ENCODE measurements at places on chromosomes 11 and 22. TPM values are rescaled to one million over a fixed set of nuclear protein-coding genes. Genes with fewer than 3 reads are reported as not detected.

DNA sequence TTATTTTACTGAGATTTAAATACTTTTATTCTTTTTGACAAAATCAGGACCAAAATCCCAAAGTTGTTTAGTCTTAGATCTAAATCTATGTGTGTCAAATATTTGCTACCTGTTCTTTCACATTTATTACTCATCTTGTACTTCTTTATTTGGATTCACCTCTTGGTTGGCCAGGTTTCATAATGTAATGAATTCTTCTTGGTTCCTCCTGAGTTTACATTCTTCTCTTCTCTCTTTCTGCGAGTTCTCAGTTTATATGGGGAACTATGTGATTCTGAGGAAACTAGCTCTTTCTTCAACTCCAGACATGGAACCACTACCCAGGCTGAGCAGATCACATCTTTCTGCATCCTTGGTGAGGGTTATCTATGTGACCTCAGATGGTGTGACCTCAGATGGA lies 50.2 kb downstream of the EHF start:
- H3K36me3 ChIP-seq = no peaks in the 10 kb centered on the region
- H3K4me1 ChIP-seq = no peaks in the 10 kb centered on the region
- no peaks in the 10 kb centered on the region for H3K27me3 ChIP-seq

DNA sequence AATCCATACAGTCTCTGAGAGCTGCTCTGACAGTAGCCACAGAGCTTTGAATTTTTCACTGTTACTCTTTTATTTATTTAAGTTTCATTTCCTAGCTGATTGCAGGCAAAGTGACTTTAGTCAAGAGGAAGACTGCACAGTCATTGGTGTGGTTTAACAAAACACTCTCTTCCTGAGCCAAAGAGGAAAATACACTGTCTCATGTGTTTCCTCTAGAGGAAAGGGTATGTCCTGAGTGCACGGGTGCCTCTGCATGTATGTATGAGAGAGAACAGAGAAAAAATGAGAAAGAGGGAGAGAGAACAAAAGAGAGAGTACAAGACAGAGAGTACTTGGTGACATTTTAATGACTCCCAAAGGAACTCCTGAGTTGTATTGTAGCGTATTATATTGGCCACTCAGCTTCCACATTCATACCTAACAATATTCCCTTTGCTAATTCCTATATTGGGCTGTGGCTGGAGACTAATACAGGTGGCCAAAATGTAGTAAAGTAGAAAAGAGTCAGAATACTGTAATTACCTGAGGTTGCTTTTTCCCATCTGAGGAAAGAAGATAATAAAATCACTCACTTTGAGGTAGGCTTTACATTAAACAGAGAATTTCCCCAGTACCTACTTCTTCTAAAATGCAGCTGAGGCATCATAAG lies at the start of gene OR4D9:
Gene OR4D9, plus strand, starts transcription at position 599 of the 649 bp plus-strand sequence. CDS start 3,374 bp downstream, outside the sequence.
- DNase-seq = no peak
- H3K4me3 ChIP-seq = peak within 1 kb of the TSS; percentile 13
- H3K4me1 ChIP-seq = peaks cover 10% of the 10 kb centered on the region
- no peaks in the 10 kb centered on the region for H3K27me3 ChIP-seq

DNA sequence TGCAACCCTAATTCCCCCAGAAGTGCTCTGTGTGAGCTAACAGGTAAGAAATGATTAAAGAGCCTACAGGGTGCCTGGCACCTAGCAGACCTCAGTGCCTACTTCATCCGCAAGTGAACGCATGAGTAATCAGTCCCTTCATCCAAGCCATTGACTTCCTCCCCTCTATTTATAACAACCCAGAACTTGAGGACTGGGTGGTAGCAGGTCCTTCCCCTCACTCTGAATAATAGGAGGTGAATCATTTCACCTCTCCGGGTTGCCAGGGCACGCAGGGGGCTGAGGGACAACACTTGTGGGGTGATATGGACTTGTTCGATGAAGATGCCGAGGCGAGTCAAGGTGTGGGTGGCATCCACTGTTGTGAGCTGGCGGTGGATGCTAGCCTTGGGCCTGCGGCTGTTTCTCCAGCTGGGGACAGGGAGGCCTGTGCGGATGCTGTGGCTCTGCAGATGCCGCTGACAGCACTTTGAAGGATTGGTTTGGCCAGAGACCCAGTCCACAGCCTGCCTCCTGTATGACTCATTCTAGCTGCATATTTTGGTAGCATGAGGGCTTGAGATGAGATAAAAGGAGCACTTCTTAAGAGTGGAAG lies 11.7 kb upstream of the SORL1-AS1 start:
- peak; percentile 78 for DNase-seq
- peaks cover 5% of the 10 kb centered on the region for H3K36me3 ChIP-seq
- H3K4me1 ChIP-seq = peaks cover 96% of the 10 kb centered on the region
- H3K27ac ChIP-seq = peak overlapping the region; percentile 70

GRCh38 chr11:116960930-116961329 lies 123.5 kb upstream of the APOA1 start:
- H3K4me3 ChIP-seq = no peak overlapping the region
- no peaks in the 10 kb centered on the region for H3K27me3 ChIP-seq

DNA sequence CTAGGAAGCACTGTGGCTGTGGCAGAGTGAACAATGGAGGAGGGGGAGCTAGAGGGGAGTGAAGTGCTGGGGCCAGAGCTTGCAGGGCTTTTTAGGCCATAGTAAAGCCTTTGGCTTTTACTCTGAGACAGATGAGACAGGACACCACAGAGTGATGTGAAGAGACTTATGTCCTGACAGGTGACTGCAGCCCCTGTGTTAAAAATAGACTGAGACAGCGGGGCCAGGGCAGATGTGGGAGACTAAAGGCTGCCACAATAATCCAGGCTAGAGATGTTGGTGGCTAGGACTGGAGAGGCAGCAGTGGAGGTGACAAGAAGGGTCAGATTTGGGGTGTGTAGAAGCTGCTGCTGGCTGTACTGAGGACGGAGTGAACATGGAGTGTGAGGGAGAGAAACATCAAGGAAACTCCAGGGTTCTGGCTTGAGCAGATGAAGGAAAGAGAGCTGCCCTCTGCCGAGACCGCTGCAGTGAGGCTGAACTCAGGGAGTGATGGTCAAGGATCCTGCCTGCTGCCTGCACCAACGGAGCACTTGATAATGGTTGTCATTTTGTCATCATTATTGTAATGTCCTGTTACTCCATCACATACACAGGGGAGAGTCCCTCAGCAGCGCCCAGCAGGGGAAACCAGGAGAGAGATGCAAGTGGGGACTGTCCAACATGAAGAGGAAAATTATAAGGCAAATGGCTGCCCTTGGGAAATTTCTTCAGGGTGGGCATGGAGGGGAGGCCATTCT lies 27.4 kb downstream of the SLC43A1 start:
- peaks cover 36% of the 10 kb centered on the region for H3K36me3 ChIP-seq
- H3K27me3 ChIP-seq = peaks cover 12% of the 10 kb centered on the region
- DNase-seq = no peak
- no peak overlapping the region for H3K27ac ChIP-seq
- peaks cover 7% of the 10 kb centered on the region for H3K4me1 ChIP-seq

- H3K27ac ChIP-seq = no peak overlapping the region
- H3K4me3 ChIP-seq = no peak overlapping the region
- H3K4me1 ChIP-seq = peaks cover 3% of the 10 kb centered on the region
- DNase-seq = no peak
Observed at GRCh38 chr11:112178936-112179335, 3.6 kb downstream of the BCO2 start.

DNA sequence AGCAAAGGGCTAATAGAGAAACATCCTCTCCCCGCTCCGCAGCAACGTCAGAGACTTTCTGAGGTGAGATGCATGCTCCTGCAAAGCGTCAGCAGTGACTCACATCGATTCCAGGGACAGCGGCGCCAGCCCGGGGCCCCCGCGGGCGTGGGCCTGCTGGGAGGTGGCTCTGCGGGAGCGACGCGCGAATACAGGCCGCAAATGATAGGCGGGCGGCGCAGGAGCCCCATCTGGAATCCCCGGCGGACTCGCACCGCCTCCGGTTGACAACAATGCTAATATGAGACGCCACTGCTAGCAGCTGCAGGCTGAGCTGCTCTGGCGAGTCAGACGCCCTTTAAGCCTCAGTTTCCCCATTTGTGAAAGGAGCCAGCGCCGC lies 557 bp downstream of the RANGAP1 start:
- H3K4me1 ChIP-seq = peaks cover 28% of the 10 kb centered on the region
- peak overlapping the region; percentile 95 for H3K27ac ChIP-seq
- H3K27me3 ChIP-seq = no peaks in the 10 kb centered on the region
- peak overlapping the region; percentile 100 for H3K4me3 ChIP-seq
- peaks cover 31% of the 10 kb centered on the region for H3K36me3 ChIP-seq

DNA sequence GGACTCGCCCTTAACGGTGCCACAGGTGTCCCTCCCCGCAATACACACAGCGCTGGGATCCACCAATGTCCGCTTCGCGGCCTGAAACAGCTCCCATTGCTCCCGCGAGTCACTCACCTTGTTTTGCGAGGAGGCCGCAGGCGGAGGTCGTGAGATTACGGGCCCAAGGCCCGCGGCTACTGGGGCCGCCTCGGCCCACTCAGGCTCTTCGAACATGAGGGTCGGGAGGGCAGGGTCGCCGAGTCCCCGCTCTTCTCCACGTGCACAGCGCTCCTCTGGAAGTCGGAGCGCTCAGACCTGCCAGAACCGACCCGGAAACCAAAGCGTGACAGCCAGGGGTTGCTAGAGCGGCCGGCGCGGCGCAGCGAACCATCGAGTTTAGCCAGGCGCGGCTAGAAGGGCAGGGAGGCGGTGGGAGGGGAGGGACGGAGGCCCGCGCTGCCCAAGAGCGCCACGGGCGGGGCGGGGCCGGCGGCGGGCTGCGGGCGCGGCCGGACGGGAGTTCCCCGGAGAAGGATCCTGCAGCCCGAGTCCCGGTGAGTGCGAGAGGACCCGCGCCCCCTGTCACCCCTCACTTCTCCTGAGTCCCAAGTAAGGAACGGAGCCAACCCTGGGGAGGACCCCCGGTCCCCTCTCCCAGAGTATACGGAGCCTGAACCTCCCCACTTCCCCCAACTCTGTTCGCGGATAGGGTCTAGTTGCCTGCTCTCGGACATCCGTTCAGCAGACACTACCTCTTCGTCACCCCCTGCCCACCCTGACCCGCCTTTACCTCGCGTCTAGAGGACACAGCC lies at the start of the genes ILK and RRP8:
Gene ILK, plus strand, starts transcription at position 488 of the 794 bp plus-strand sequence. CDS start 498 bp downstream, outside the sequence.
Gene RRP8, minus strand, starts transcription at position 330 of the 794 bp plus-strand sequence. Its CDS starts 114 bp downstream, at position 216.
- peaks cover 40% of the 10 kb centered on the region for H3K36me3 ChIP-seq
- DNase-seq = peak; percentile 77
- peak within 1 kb of the TSS; percentile 78 for H3K4me3 ChIP-seq
- no peaks in the 10 kb centered on the region for H3K27me3 ChIP-seq

DNA sequence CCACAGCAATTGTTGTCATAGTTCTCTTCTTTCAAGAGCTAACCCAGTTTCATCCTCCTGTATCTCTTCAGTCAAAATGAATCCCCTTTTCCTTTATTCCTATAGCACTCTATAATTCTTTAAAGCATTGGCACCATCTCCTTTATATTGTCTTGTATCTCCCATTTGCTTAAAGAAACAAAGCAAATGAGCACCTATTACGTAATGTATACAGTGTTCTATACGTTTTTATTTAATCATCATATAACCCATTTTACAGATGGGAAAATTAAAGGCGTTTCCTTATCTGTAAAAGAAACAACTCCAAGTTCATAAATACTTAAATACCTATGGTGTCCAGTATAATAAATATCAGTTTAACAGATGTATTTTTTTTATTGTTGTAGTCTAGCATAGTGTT lies 6.4 kb upstream of the REXO2 start:
- no peaks in the 10 kb centered on the region for H3K36me3 ChIP-seq
- H3K4me1 ChIP-seq = no peaks in the 10 kb centered on the region
- no peak overlapping the region for H3K4me3 ChIP-seq
- H3K27me3 ChIP-seq = no peaks in the 10 kb centered on the region

DNA sequence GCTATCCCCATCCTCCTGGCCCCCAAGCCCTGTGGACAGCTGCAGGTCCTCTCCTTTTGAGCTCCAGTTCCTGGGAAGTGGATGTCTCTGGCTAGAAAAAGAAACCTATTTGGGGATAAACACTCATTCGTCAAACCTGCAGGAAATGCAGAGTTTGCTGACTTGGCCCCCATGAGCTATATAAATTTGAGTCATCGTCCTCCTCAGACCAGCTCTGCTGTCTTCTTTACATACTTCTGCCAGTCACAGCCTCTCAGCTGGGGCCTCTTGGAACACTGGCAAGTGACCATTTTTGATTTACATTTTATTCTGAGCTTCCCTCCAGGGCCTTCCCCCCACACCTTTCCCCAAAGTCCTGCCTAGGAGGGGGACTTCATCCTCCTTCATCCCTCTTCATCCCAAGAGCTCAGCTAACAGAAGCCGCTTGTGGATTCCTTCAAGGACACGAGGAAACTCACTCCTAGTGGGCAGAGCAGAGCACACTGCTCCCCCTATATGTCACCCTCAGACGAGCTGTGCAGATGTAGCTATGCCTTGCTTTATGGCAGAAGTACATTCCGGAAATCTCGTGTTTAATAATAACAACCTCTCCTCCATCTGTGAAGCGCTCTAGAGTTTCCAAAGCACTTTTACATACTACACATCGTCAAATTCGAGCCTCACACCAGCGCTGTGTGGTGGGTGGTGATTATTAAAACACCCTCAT lies 131.8 kb downstream of the FEZ1 start:
- DNase-seq = no peak
- H3K36me3 ChIP-seq = no peaks in the 10 kb centered on the region
- H3K4me1 ChIP-seq = no peaks in the 10 kb centered on the region
- no peak overlapping the region for H3K27ac ChIP-seq
- no peak overlapping the region for H3K4me3 ChIP-seq
- H3K27me3 ChIP-seq = no peaks in the 10 kb centered on the region

DNA sequence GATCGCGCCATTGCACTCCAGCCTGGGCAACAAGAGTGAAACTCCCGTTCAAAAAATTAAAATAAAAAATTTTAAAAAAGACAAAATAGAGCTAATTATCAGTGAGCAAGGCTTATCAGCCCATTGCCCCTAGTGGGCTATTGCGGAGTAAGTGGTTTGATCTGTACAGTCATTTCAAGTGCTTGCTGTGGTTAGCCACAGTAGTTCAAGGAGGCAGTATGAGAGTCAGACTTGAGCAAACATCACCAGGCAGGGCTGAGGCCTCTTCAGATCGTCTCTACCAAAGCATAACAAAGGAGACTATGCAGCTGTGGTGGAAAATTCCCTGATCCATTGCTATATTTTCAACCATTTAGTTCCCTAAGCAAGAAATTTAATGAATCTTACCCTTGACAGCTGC lies 4.3 kb upstream of the SBF2 start:
- DNase-seq = peak; percentile 59
- H3K4me1 ChIP-seq = peaks cover 36% of the 10 kb centered on the region
- H3K36me3 ChIP-seq = no peaks in the 10 kb centered on the region
- H3K4me3 ChIP-seq = no peak overlapping the region

GRCh38 chr22:36757668-36758211 lies 18.2 kb downstream of the IFT27 start:
- peak; percentile 66 for DNase-seq
- no peak overlapping the region for H3K4me3 ChIP-seq
- no peak overlapping the region for H3K27ac ChIP-seq
- H3K27me3 ChIP-seq = peaks cover 10% of the 10 kb centered on the region

OR51B6 gene
- not detected for total RNA-seq

NXPE4 gene
- not detected for total RNA-seq

OOSP3 gene
- not detected for total RNA-seq

Measured in CD4-positive, alpha-beta T cell (primary cell).